ENCODE measurements at places on chromosomes 12 and 14.
A peak's percentile ranks its signal among the peaks of the same experiment; 100 is the strongest.

DNA sequence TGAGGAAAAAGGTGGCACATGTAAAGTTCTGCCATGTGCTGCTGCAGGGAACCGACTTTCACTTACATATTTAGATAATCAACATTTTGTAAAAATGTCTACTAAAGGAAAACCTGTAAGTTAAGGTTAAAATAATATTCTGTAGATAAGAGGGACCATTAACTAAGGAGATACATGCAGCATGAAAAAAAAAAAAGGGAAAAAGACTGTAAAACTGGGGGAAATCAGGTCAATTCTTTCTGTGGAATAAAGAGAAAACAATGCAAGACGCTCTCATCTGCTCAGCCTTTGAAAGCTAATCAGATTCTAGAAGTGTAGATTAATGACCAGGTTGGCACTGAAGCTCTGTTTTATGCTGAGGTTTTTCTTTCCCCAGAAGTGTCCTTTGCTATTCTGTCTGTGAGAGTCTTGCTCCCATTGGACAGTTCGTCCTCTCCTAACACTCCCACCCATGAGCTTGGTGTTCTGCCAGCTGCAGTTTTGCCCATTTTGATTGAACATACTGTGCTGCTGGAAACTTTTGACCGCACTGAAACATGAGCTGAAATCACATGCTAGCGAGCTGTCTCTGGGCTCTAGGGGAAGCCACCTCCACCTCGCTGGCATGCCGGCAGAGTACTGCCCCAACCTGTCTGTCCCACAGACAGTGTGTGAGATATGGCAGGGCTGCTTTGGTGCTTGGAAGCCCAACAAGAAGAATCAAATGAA, 39.7 kb downstream of the PPTC7 start:
- DNase-seq, result no peak

GRCh38 chr14:32004300-32004699, 72.8 kb upstream of the ARHGAP5 start:
- no peak for DNase-seq

- DNase-seq, result no peak
Measured at GRCh38 chr14:100129161-100129589, 30.3 kb downstream of the DEGS2 start.

DNA sequence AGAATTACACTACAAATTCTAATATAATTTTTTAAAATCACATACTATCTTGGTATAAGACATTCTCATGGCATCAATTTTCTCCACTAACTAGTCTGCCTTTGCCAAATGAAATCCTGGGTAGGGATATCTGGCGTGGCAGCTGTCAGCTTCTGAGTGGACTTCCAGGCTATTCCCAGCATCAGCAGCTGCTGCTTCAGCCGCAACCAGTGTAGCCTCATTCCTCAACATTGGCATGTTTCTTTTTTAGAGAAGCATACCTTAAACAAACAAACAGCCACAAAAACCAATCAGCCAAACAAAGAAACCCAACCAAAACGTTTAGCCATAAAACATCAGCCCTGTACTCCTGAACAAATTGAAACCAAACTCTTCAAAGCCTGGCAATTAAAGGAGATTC, 235.8 kb downstream of the SSPN start:
- DNase-seq, result no peak

GRCh38 chr14:25215607-25216006, 165.7 kb upstream of the STXBP6 start:
- DNase-seq, result no peak

DNA sequence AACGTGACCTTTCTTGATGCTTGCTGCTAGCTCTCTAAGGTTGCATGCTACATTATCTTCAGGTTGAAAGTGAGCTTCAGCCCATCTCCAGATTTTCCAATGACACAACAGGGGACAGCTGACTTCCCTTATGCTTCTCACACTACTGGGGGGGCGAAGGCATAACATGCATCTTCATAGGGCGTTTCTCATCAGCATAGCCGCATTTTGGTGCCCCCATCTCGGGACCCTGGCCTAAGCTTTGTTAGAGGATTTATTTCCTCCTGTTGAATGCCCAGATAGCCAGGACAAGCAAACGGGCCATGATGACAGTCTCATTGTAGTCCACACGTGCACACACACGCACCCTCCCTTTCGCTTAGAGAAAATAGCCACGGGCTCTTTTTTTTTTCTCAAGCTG, 30.7 kb downstream of the SSPN start:
- DNase-seq, result no peak

GRCh38 chr14:26213846-26214575, 383.8 kb downstream of the NOVA1 start:
- no peak for DNase-seq

DNA sequence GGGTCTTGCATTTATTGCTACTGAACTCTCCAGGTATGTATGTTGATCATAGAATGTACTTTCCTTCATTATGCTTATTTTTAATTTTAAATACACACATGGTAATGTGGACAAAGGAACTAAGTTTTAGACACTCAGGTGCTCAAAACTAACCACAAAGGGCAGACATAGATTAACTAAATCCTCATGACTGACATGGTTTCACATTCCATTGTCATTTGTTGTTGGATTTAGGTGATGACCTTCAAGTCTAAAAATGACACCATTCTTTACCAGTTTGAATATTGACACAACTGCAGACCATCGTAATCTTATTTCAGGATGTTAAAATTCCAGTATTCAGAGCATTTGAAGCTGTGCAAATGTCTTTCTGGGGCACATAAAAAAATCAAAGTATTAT, 128.4 kb downstream of the BBS10 start:
- no peak for DNase-seq

- no peak for DNase-seq
Measured at GRCh38 chr14:102278631-102278935, 26.4 kb downstream of the MOK start.

- DNase-seq, result no peak
Measured at GRCh38 chr12:63841571-63841970, 2.9 kb upstream of the SRGAP1 start.

- DNase-seq, result no peak
Measured at GRCh38 chr14:74408870-74409269, 17.1 kb downstream of the SYNDIG1L start.

DNA sequence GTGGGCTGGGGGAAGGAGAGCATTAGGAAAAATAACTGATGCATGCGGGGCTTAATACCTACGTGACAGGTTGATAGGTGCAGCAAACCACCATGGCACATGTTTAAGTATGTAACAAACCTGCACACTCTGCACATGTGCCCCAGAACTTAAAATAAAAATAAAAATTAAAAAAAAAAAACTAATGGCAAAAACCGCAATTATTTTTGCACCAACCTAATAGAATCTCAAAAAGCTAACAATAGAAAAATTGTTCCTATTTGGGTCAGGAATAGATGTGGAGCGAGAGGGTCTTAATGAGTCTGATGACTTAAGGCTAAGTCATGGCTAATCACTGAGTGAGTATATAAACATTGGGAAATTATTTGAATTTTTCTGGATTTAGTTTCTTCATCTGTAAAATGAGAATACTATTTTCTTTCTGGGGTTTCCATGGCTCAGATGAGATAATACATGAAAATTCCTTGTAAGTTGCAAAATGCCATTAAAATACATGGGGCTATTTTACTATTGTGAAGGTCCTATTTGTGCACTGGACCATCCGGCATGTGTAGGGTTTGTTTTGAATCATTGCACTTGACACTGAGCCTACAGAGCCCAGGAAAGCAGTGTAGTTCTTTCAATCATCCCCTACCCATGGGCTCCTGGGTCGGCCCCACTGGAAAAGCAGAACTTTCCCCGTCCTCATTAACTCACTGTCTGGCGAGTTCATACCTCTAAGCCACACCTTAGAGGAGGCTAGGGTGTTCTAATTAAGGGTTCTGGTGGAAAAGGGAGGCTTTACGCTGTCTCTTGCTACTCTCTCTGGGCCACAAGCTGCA, 164.1 kb upstream of the NTF3 start:
- DNase-seq, result no peak

DNA sequence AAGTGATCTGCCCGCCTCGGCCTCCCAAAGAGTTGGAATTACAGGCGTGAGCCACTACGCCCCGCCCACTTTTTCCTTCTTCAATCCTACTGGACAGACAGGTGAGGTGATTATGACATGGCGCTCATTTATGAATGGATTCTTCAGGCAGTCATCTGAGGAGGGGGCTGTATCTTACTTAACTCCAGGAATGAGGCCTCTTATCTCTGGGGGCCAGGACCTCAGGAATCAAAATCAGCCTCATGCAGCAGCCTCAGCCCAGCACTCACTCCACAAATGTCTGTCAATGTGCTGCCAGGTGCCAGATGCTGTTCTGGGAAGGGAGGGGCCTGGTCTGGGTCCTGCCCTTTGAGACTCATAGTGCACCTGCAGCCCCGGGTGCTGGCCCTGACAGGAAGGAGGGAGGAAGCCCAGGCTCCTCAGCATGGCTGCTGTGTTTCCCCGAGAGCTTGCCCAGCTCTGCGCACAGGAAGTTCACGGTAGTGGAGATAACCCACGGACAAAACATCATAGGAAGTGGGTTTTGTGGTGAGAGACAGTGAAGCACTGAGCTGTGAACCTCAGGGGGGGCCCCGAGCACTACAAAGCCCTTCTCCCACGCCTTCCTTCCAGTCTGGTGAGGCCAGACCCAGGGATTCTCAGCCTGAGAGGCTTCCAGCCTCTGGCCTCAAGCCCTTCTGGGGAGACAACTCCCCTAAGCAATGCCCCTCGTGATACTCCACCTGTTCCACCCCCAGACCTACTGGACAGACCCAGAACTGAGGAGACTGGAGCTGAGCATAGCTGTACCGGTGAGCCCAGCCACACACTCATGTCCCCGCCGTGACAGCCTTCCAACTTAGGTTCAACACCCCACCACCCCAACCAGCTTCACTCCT, 22.3 kb downstream of the GALNT6 start:
- peak; percentile 89 for DNase-seq

GRCh38 chr14:76615331-76615730, 145.9 kb upstream of the VASH1 start:
- no peak for DNase-seq

DNA sequence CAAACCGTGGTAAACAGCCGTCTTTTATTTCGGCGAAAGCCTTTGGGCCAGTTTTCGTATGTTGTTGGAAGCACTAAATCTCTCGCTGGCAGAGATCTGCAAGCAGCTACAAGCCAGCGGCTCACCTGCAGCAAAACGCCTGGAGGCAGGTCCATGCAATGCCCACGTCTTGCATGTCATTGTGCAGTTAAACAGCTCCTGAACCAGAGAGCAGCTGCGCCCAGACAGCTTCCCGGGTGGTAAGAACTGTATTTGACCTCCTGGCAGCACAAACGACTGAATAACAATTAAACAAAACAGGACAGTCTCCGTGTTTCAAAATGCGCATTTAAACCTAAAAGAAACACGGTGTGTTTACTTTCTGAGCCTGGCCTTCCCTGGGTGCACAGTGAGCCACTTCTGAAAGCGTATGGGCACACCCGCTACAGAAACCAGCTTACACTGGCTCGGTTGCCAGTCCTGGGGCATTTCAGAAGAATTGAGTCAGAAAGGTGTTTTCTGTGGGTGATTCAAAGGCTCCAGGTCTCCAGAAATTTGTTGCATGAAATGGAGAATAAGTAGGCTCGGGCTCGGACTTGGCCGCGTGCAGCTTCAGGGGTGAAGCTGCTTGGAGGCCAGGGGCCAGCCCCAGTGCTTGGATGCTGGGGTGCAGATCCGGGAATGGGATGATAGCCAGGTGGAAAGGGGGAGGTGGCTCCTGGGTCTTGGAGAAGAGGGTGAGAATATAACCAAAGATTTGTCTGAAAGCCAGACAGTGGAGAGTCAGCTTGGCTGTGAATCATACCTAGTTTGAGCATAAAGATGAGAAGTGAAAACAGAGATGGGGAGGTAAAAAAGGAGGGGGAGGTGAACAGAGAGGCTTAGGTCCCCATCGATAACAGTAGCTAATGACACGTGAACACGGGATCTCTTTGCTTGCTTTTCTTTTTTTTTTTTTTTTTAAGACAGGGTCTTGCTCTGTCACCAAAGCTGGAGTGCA, 24.9 kb upstream of the FZD10 start:
- no peak for DNase-seq

GRCh38 chr12:128933926-128934325, 80.6 kb downstream of the GLT1D1 start:
- no peak for DNase-seq

DNA sequence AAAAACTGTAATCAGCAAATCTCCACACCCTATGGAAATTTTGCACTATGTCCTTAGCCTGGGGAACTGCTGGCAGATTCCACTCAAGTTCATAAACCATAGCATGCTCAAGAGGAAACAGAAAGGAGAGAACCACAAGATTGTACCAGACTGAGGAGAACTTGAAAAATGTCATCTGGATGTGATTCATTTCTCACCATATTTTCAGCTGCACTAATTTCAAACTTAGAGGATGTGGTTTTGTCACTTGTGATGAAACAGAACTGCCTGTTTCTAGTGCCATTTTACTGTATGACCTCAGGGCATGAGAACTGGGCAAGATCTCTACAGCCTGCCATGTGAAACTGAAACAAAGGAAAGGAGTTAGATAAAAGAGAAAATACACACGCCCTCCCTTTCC, 1493.1 kb upstream of the FLRT2 start:
- DNase-seq, result no peak

- no peak for DNase-seq
Measured at GRCh38 chr12:75650595-75651341, 139.4 kb upstream of the KRR1 start.

GRCh38 chr12:108099073-108099472, 30.0 kb upstream of the WSCD2 start:
- DNase-seq, result no peak

- no peak for DNase-seq
Measured at GRCh38 chr12:116121453-116121871, 156.0 kb downstream of the MED13L start.

DNA sequence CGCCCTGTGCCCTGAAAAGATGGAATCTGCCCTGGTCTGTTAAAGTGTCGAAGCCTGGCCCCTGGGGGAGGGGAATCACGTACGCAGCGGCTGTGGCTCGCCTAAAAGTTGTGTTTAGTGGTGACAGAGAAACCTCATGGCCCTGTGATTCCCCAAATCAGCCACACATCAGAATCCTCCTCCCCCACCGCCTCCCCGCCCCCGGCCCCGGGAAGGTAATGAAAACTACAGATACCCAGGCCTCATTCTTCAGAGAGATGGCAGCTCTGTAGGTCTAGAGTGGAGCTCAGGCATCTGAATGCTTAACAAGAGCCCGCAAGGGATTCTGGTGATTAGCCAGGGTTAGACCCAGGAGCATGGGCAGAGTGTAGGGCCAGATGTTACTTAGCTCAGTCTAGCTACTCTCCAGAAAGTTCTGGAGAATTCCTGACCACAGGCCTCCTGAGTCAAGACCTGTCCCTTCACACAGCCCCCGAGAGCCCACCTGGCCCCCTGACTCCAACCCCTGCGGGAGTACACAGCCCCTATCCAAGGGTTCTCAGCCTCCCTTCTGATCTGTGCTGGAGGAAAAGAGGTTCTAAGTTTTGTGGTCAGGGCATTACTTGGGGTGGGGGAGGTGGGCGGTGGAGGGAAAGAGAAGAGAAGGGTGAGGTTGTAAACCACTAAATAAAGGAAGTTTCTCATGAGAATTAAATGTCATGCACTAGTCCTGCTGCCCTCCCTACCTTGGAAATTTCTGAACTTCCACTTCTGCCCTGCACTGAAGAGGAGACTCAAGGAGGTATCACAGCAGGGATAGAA, 114.8 kb downstream of the PLXNC1 start:
- DNase-seq, result peak; percentile 58

- no peak for DNase-seq
Measured at GRCh38 chr14:93716002-93716745, 72.1 kb downstream of the PRIMA1 start.
